NCI-H1694 (cell line): ENCODE measurements at places on chromosomes 2 and 18.
A peak's percentile ranks its signal among the peaks of the same experiment; 100 is the strongest.

GRCh38 chr2:240961910-240962299, 36.5 kb upstream of the SNED1 start:
- no peak for DNase-seq

GRCh38 chr2:122132147-122132691, 376.8 kb downstream of the TSN start:
- no peak for DNase-seq

DNA sequence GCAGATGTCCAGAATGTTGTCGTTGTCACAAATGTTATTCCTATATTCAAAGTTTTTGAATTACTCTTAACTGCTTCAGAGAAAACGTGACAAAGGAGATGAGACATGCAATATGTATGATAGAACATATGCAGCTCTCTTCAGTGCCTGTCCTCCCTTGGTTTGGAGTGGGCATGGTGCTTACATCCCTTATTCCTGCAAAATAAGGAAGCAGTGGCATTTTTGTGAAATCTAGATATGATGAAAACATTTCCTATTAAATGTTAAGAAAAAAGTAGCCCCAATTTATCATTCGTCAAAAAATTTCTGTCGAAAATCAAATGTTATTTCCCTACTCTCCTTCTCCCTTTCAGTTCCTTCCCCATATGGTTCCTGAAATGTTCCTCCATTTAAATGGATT, 457.5 kb upstream of the FANCL start:
- no peak for DNase-seq

DNA sequence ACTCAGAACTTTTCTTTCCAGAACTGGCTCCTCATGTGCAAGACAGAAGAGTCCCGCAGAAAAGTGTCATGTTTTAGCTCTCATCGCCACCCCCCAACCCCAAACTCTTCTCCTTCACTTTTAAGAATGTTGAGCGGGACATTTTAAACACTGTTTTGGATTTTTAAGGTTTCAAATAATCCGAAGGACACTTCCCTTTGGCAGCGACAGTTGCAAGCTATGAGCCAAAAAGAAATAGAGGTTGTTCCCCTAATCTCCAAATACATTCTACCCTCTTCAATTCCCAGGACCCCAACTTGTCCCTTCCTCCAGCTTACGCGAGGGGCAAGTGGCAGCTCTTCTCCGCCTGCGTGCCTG, 678 bp upstream of the UBE2E3 start:
- no peak for DNase-seq

GRCh38 chr2:236086971-236087465, 81.2 kb downstream of the GBX2 start:
- no peak for DNase-seq

- no peak for DNase-seq
These were observed 278.4 kb downstream of the PRKCE start for GRCh38 chr2:45929674-45930395.

GRCh38 chr2:121944072-121944831, 188.8 kb downstream of the TSN start:
- DNase-seq = no peak

DNA sequence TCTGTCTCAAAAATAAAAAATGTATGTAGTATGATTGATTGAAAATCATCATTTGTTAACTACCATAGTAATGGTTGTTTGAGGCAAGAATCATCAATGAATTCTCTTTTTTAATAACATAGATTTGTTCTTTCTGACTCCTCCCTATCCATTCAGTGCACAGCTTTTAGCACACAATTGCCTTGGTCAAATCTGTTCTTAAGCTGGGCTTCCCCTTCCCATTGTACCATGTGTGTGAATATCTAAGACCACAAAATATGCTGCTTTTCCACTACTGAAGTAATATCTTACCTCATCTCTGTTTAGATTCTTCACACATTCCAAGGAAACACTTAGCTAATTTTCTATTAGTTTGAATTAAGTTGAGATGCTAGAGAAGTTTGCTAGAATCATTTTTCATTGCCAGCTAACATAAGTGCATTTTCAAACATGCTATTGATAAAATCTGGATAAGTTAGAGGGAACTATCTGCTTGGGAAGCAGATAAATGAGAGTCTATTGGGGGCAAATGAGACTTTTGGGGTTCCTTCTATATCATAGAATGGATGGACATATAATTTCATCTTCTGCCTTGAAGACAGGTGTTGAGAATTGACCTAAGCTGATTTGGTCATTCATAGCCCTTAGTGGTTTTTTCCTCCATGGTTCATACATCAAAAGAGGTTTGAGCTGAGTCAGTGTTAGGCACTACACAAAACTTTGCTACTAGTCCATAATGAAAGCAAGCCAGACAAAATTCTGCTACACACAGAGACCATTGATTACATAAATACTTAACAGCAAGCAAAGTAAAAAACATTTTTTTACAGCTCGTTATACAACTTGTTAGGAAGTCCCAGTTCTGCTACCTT, 231.9 kb downstream of the PLCL1 start:
- no peak for DNase-seq

DNA sequence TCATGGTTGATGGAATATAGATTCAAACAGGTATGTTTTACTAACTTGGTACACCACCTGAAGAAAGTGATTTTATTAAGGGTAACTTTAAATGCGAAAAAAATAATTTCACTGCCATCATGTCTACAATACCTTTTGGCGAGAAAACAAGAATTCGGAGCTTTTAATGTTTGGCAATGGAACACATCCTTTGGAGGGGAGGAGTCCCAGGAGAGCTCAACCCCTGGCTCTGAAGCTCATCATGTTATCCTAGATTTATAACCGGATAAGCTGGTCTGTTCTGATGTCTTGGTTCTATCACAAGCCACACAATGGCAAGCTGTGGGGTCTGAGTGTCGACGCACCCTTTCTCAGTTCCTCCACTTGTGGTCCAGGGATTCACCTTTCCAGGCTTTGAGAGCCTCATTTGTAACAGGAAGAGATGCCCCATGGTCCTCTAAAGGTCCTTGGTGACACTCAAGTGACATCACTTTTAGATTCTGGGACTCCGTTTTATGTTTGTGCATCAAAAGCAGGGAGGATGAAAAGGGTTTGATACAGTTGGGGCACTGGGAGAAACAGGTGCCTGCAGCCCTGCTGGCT, 172.7 kb downstream of the BCL2 start:
- DNase-seq = no peak

DNA sequence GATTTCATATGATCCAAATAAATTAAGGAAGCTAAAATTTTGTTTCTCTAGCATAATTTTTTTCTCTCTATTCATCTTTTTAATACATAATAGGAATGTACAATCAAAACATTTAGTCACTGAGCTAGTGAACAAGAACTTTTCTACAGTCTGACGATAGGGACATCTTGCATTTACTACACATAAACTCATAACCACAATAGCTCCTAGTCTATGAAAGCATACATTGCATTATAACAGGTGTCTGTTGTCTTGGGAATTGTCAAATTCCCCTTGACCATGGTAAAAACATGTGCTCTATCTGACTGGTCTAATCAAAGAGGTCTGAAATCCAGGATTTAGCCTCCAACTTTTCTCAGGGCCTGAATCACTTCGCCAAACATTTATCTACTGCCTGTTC, 144.8 kb downstream of the FAM124B start:
- DNase-seq = no peak

GRCh38 chr2:173124441-173124840, 48.8 kb downstream of the MAP3K20 start:
- no peak for DNase-seq

GRCh38 chr2:203596183-203596582, 61.1 kb upstream of the RAPH1 start:
- DNase-seq = no peak

DNA sequence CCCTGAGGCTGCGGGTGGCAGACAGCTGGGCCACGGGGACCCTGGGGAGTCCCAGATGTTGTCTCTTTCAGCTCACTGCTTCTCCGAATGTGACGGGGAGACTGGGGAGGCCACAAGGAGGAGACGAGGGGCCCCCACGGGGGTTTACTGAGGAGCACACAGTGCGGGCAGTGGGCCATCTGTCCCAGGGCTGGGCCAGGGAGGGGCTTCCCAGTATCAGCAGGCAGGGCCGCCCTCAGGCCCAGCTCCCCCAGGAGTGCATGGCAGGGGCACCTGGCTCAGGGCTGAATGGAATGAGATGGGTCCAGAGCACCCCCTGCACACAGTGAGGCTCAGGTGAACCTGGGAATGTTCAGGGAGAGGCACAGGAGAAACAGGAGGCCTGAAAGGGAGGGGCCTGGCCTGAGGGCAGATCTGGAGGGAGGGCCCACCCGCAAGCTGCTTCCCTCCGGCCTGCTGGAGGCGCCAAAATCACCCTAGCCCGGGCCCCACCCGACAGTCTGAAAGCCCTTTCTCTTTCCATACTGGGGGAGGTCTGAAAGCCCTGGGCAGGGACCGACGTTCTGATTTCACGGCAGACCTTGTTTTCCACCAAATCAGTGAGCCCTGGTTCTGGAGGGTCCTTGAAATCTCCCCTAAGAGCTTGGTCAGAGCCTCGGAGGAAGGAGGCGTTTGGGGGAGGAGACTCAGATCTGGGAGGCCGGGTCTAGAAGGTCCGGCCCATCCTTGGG, 35.5 kb upstream of the PTMA start:
- peak; percentile 66 for DNase-seq

DNA sequence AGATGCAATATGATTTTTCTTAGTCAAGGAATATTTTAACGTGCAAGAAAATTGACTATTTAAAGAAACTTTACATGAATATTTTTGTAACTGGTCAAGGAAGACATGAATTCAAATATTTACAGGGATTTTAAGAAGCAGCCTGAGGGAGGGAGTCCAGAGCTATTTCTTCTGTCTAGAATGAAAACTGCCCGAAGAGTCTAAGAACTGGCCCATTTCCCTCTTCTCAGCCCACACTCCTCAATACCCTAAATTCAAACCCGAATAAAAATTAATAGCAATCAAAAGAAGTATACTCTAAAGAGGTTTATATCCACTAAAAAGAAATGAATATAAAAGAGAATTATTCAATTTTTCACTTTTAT, 6.5 kb upstream of the NDUFV2 start:
- no peak for DNase-seq

DNA sequence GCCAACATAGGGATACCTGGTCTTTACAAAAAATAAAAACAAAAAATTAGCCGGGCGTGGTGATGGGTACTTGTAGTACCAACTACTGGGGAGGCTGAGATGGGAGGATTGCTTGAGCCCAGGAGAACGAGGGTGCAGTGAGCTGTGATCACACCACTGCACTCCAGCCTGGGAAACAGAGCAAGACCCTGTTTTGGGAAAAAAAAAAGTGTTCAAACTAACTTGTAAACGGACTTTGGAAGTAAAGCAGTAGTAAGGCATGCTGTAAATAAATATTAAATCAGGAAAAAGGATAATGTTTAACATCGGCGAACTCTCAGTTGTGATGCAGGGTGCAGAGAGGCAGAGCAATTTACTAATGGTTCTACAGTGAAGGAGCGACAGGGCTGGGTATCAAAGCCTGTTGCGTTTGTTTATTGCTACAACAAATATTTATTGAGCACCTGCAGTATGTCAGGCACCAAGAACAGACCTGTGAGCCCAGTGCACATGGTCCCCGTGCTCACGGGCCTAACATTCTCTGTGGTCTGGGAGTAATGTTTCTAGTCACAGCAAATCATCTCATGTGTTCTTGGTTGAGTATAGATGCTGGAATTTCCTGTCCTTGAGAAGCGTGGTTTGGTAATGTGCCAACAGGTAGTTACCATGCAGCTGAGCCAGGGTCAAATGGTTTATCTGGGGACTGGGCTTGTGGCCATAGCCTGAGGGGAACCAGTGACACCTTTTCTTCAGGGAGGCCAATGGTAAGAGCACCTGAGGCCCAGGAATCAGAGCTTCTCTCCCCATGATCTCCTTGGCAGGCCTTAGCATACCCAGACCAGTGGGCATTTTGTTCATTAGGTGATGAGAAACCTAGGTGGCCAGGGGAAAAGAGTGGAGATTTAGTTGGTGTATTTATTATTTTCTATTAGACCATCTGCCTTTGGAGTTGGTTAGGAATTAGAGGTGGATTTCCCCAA, 27.9 kb upstream of the GREB1 start:
- no peak for DNase-seq

- DNase-seq = peak; percentile 47
These were observed 81.4 kb upstream of the MSH2 start for GRCh38 chr2:47321411-47322031.

GRCh38 chr2:49959961-49960553, 805.7 kb upstream of the FSHR start:
- no peak for DNase-seq

DNA sequence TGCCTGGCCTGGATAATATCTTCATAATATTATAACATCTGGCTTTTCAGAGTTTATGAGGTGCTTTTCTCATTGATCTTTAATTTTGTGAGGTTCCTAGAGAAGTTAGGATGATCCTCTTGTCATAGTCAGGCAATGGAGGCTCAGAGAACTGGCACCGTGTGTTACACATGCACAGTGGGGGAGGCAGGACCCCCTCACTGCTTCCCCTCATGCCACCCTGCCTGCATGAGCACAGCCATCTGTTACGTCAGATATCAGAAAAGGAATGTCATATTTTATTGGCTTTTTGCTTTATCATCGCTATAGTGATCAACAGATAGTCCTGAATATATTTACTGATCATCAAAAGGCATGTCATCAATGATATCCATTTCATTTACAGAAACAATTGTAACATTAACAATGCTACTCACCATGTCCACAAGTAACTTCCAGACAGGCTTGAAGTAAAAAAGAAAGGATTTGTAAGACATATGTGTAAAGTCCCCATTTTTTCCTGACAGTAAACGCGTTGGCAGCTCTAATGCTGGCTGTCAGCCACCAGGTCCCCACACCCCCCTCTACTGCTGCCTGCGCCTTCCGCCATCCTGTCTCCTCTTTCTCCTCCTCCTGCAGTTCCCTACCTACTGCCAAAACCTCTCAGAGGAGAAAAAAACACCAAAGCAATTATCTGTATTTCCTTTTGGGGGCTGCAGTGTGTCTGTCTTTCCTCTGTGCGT, 18.8 kb downstream of the ENOSF1 start:
- peak; percentile 17 for DNase-seq

GRCh38 chr2:9617749-9618148, 13.0 kb downstream of the YWHAQ start:
- DNase-seq = no peak

- DNase-seq = no peak
These were observed 31.2 kb downstream of the ASB1 start for GRCh38 chr2:238457927-238458324.

- no peak for DNase-seq
These were observed 64.9 kb downstream of the DNMT3A start for GRCh38 chr2:25276569-25277465.

DNA sequence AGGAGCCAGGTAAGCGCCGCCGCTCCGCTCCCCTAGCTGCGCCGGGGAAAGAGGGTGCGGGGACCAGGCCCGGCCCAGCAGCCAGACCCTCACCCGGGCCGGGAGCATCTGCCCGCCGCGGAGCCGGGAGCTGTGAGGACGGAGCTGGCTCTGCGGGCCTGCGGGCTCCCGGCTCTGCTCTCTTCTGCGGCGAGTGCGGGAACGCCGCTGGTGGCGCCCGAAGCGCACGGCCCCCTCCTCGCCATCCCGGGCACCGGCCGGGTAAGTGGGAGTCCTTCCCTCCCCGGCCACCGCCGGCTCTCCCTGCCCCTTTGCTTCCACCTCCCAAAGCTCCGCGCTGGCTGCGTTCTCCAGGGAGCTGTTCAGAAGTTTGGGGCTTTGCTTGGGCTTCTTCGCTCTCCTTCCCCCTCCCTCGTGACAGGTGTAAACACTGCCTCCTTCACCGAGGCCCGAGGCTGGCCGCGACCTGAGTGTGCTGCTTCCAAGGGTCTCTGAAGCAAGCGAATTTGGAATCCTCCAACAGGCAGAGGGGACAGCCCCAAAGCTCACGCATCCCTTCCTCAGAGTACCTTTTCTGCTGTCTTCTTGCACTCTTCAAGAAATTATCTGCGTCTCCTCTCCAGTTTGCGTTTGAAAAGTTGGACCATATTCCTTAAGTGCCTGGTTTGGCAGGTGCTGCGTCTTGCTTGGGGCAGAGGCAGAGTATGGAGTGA, 632 bp downstream of the AFTPH start:
- DNase-seq = no peak
